Stomach (tissue), 19 donors: ENCODE measurements at places on chromosomes 6 and 20. TPM values are rescaled to one million over a fixed set of nuclear protein-coding genes. Genes with fewer than 3 reads are reported as not detected.

- H3K27ac ChIP-seq, result peak overlapping the region; percentile 79
- H3K4me3 ChIP-seq, result peak overlapping the region; percentile 14
- H3K4me1 ChIP-seq, result peaks cover 48% of the 10 kb centered on the region
Measured at GRCh38 chr6:157240059-157240959, 83.0 kb downstream of the TMEM242 start.

- peaks cover 10% of the 10 kb centered on the region for H3K4me1 ChIP-seq
- DNase-seq, result no peak
- no peak overlapping the region for H3K4me3 ChIP-seq
Measured at GRCh38 chr20:51959066-51959542, 156.8 kb upstream of the SALL4 start.

GRCh38 chr20:20303742-20304141 is 64.2 kb upstream of the INSM1 start:
- peak; percentile 20 for DNase-seq
- H3K4me3 ChIP-seq, result no peak overlapping the region
- no peaks in the 10 kb centered on the region for H3K36me3 ChIP-seq
- no peaks in the 10 kb centered on the region for H3K27me3 ChIP-seq

- no peaks in the 10 kb centered on the region for H3K4me1 ChIP-seq
- DNase-seq, result peak; percentile 34
- H3K36me3 ChIP-seq, result no peaks in the 10 kb centered on the region
Measured at GRCh38 chr6:46954837-46955451, 33.2 kb upstream of the ADGRF5 start.

GRCh38 chr20:3250091-3250504 is 11.1 kb upstream of the SLC4A11 start:
- peaks cover 51% of the 10 kb centered on the region for H3K36me3 ChIP-seq
- peaks cover 25% of the 10 kb centered on the region for H3K4me1 ChIP-seq
- DNase-seq, result no peak
- H3K27me3 ChIP-seq, result no peaks in the 10 kb centered on the region

DNA sequence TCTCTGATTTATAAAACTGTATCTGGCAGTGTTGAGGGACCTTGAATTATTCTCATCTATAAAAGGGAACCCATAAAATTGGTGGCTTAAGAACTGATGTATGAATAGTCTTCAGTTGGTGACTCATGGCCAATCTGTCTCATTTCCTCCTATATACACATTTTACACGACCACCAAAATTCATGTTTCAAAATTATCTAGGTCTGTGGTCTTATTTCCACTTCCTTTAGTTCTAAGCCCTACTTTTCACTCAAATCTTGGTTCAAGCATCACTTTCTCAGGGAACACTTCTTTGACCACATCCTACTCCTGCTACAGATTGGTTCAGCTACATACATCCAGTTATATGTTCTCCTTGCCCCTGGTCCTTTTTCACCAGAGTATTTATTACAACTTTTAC is 18.6 kb upstream of the ENPP1 start:
- H3K27me3 ChIP-seq, result no peaks in the 10 kb centered on the region
- no peak overlapping the region for H3K4me3 ChIP-seq
- peaks cover 6% of the 10 kb centered on the region for H3K4me1 ChIP-seq
- H3K27ac ChIP-seq, result no peak overlapping the region
- DNase-seq, result no peak
- no peaks in the 10 kb centered on the region for H3K36me3 ChIP-seq

DNA sequence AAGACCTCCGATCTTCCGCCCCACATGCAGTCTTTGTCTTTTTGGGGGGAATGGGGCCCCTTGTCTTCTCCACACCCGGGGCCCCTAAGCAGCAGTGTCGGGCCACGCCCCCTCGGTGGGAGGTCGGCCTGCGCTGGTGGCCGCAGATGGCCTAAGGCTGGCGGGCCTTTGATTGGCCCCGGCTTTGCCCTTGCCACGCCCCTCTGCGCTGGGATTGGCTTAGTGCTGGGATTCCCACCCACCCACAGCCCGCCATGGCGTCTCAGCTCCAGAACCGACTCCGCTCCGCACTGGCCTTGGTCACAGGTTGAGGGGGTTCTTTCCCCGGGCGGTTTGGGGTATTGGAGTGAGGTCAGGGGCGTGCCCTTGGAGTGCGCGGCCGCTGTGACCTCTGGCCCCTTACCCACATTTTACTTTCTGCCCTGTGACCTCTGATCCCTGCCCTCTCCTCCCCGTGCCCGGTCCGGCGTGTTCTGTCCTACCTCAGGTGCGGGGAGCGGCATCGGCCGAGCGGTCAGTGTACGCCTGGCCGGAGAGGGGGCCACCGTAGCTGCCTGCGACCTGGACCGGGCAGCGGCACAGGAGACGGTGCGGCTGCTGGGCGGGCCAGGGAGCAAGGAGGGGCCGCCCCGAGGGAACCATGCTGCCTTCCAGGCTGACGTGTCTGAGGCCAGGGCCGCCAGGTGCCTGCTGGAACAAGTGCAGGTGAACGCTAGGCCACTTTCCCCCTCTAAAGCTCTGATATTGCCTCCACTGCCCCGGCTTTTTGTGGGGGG is at the start of gene HSD17B8:
HSD17B8 (plus strand) TSS at position 241 of the 776 bp plus-strand sequence; CDS start at position 255, 14 bp downstream.
- DNase-seq, result peak; percentile 98
- H3K4me3 ChIP-seq, result peak within 1 kb of the TSS; percentile 83
- H3K27ac ChIP-seq, result peak within 1 kb of the TSS; percentile 83
- H3K36me3 ChIP-seq, result peaks cover 17% of the 10 kb centered on the region
- no peaks in the 10 kb centered on the region for H3K27me3 ChIP-seq

- H3K4me1 ChIP-seq, result peaks cover 17% of the 10 kb centered on the region
- H3K4me3 ChIP-seq, result no peak overlapping the region
- no peaks in the 10 kb centered on the region for H3K36me3 ChIP-seq
- H3K27me3 ChIP-seq, result no peaks in the 10 kb centered on the region
- no peak overlapping the region for H3K27ac ChIP-seq
- DNase-seq, result no peak
Measured at GRCh38 chr6:53828966-53829697, 34.3 kb downstream of the LRRC1 start.

GINS1 gene
- not detected for total RNA-seq

ADGB gene
- not detected for total RNA-seq

LRRC73 gene
- not detected for total RNA-seq

PAX1 gene
- not detected for total RNA-seq

IP6K3 gene
- not detected for total RNA-seq

CRYBG1 gene
- total RNA-seq, result 0.45 TPM

RAD21L1 gene
- total RNA-seq, result not detected
